ENCODE measurements at places on chromosomes 11 and 22.

GRCh38 chr22:24445481-24446259, 18.3 kb downstream of the ADORA2A start:
- DNase-seq = peak; percentile 53

- no peak for DNase-seq
These were observed 12.4 kb downstream of the C1QTNF6 start for GRCh38 chr22:37175414-37176281.

DNA sequence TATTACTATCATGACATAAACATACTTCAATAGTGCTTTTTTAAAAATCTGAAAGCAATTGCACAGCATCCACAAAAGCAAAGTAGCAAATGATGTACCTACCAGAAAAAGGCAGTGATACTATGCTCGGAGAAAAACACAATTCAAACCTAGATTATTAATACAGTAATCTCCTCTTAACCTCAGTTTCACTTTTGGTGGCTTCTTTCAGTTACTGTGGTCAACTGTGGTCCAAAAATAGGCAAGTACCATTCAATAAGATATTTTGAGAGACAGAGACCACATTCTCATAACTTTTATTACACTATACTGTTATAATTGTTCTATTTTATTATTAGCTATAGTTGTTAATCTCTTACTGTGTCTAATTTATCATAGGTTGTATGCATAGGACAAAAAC, 20.8 kb downstream of the KCNA4 start:
- no peak for DNase-seq

DNA sequence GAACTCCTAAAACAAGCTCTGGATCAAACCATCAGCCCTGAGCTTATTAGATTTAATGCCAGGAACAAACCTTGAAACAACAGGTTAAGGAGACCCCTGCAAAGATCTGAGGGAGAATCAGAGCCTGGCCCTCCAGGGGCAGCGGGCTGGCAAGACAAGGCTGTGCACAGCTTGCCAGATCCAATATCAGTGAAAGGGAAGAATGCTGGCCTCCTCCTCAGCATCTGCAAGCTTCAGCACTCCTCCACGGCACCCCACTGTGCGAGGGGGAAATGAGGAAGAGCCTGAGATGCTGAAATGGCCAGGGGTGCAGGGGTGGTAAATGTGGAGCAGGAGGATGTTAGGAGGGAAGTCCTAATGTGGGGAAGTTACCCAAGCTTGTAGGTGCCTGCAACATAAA, 167.0 kb downstream of the TENM4 start:
- no peak for DNase-seq

GRCh38 chr11:6027501-6027900, 3.1 kb downstream of the OR56A1 start:
- DNase-seq = no peak

- DNase-seq = no peak
These were observed 16.8 kb downstream of the SELENOO start for GRCh38 chr22:50217543-50218152.

DNA sequence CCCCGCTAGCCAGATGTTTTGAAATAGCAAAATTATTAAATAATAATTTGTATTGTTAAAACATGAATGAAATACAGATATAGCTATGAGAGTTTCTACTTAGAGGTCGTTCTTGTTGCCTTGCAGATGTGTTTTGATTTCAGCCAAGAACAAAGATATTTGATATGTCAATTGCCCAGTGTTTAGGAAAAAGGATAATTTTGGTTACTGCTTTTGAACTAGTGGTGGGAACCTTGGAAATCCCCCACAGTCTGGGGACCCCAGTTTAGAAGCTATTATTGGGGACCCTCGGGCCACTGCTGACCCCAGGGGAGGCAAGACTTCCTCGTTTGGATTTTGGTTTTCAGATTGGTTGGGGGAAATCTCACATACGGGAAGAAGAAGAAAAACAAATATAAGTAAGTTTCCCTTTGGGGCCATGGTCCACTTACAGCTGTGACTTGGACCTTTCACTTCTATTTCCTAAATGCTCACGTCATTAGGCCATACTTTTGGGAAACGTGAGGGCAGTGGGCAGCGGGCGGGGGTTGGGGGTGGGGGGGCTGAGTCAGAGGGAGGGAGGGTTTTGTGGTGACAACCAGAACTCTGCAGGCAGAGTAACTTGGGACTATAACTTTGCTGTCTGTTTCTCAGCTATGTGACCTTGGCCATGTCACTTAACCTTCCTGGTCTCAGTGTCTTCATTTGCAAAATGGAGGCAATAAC, 37.0 kb downstream of the LDLRAD3 start:
- DNase-seq = peak; percentile 25

DNA sequence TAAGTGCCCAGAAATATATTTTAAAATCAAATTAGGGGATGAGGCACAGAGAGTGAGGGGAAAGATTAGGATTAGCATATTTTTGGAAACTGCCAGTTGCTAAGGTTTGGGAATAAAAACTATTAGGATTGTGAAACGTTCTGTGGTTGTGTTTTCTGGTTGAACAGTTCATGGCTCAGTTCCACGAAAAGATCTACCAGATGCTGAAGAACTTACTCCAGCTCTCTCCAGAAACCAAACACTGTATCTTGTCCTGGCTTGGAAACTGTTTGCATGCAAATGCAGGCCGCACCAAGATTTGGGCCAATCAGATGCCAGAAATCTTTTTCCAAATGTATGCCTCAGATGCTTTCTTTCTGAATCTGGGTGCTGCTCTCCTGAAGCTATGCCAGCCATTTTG, 15.3 kb downstream of the UBE4A start:
- DNase-seq = no peak

GRCh38 chr11:32388871-32389770, 46.2 kb downstream of the WT1 start:
- DNase-seq = no peak

DNA sequence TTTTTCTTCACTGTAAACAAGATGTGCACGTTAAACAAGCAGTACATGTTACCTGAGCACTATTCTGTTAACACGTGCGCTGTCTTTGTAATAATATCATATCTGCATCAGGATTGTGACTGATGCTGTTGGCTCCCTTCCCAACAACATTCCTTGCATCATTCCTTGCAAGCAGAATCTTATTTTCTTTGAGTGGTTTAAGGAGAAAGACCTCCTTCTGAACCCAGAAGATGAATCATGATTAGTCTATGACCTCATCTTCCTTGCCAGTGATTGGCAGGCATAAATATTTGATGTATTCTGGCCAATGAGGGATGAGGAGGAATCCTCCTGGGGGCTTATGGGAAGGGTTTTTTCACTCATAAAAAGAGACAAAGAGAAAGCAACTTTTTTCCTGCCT, 46.2 kb downstream of the C11orf71 start:
- DNase-seq = no peak

GRCh38 chr11:85627332-85627997, at the start of gene DLG2:
Gene DLG2 (minus strand): TSS chr11:85627344.
- DNase-seq = peak; percentile 6

GRCh38 chr11:67356864-67357561, 3.7 kb upstream of the POLD4 start:
- DNase-seq = peak; percentile 83

GRCh38 chr22:42282252-42282942, 11.9 kb upstream of the TCF20 start:
- DNase-seq = no peak

- DNase-seq = no peak
These were observed 15.8 kb downstream of the GTPBP1 start for GRCh38 chr22:38721551-38721950.

DNA sequence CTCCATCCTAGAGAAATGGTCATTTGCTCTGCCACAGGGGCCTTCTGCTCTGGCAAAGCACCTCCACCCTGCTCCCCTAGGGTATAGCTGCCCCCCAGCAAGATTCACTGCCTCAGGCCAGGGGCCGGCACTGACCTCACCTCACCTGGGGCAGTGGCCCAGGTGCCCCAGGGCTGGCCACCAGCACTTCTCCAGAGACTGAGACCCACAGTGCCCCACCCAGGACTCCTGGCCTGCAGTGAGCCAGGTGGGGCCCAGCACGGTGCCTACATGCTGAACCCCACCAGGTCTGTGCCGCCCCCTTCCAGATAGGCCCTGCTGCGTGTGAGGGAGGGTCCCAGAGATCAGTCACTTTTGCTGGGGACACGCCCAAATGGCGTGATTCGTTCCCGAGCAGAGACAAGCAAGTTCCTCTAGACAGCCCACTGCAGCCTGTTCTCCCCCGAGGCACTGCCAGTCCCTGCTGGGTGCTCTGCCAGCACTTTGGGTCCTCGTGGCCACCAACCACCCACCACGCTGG, 10.8 kb downstream of the GNB1L start:
- DNase-seq = peak; percentile 17

GRCh38 chr22:50612528-50613221, 12.1 kb downstream of the MAPK8IP2 start:
- DNase-seq = peak; percentile 77

GRCh38 chr11:115670538-115671205, 166.5 kb upstream of the CADM1 start:
- no peak for DNase-seq

GRCh38 chr11:126506789-126507188, 151.3 kb downstream of the ST3GAL4 start:
- DNase-seq = no peak

GRCh38 chr22:42432020-42432596, at the start of gene NFAM1:
Gene NFAM1 (minus strand): TSS chr22:42432403. CDS start chr22:42432357, 46 bp downstream.
- no peak for DNase-seq

DNA sequence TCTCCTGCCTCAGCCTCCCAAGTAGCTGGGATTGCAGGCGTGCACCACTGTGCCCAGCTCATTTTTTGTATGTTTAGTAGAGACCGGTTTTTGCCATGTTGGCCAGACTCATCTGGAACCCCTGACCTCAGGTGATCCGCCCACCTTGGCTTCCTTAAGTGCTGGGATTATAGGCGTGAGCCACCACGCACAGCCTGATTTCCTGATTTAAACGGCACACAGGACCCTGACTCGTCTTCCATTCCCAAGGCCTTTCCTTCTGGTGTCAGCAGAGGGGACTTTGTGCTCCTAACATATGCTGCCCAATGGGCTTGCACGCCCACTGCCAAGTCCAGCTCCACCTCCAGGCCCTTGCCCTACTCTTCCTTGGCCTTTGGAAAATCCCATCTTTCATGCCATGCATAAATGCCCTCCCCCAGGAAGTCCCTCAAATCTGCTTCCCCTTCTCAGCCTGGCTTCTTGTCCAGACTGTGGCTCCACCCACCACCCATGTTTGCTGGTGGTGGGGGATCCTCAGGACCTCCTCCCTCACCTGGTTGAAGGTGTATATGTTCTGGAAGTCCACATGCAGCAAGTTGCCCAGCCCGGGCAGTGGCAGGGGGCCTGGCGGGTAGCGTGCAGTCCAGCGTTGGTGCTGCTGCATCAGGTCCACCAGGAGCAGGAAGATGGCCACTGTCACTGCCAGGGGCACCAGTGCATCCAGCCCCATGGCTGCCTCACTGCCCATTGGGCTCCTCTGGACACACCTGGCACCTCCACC, 23.9 kb upstream of the CYP2D6 start:
- DNase-seq = no peak

- DNase-seq = no peak
These were observed 8.7 kb downstream of the SLC22A12 start for GRCh38 chr11:64599698-64600211.

- DNase-seq = no peak
These were observed 31.1 kb downstream of the BMAL1 start for GRCh38 chr11:13308704-13309103.

DNA sequence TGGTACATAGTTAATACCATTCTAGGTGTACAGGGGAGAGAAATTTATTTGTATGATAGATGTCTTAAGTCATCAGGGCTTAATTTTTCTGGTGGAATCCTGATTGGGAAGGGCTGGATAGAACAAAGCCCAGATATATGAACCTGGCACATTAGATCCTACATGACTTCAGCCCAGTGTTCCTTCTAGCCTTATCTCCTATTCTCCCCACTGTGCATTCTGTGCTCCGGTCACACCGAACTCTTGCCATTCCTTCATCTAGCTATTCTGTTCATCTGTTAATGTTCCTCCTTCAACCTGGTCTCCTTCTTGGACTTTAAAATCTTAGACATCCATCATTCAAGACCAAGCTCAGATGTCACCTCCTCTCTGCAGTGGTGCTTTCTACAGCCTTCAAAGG, 68.9 kb upstream of the EED start:
- no peak for DNase-seq
